ENCODE measurements at places on chromosomes 16 and 17.

- DNase-seq: no peak
Measured at GRCh38 chr16:58211846-58212245, 13.9 kb upstream of the CSNK2A2 start.

DNA sequence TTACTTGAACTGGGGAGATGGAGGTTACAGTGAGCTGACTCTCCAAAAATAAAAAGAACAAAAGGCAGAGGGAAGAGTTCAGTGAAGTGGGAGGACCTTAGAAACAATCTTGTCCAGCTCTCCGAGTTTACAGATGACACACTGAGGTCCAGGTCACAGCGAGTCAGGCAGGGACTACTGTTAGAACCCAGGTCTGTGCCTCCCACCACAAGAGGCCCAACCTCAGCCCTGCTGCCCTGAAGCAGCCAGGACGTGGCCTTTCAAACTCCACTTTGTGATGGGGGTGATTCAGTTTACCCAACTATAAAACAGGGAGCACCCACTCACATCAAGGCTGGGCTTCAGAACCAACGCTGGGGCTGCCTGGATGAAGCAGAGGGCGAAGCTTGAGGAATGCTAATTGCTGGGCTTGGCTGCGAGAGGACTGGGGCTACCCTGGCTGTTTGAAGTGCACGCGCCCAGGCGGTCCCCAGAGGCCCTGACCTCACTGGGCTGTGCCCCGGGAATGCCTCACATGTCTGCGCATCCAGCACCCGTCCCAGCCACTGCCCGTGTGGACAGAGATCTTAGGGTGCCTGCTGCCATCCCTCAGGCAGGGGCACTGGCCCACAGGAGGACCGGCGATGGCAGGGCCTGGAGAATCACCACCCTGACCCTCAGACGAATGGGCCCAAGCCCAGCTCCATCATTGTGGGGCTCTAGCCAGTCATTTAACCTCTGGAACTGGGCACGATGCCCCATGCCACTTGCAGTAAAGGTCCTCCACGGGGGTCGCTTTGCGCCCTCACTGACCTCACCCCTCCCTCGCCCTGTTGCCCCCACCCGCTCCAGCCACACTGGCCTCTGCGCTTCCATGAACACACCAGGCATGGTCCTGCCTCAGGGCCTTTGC is 11.4 kb downstream of the SLC5A10 start:
- DNase-seq: no peak

GRCh38 chr17:8701221-8701620 is 43.4 kb downstream of the CCDC42 start:
- no peak for DNase-seq

DNA sequence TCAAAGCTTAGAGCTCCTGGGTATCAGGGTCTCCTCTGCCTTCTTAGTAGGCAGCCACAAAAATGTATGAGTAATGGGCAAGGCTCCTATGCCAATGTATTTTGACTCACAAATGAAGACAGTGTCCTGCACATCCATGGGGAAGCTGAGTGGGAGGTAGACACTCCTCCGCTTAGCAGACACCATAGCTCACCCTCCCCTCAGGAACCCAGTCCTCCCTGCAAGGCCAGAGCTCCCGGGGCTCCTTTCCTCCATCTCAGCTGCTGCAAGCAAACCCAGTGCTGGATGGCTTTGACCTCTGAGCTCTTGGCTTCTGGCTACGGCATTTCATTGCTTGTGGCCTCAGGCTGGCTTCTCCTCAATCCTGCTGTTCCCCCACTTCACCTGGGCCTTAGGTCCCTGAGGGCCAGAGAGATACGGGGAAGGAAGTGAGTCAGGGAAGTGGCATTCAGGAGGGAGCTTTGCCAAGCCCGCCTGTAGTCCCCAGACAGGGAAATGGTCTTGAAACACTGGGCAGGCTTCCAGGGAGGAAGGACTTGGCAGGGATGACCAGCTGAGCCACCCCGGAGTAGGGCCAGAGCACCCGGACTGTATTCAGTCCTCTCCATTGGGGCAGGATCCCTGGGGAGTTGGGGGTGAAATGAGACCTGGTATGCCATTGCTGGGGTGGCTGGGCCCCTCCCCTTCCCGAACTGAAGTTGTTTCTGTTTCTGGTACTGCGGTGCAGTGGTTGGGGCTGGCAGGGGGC is 4.5 kb downstream of the ABCC3 start:
- peak; percentile 97 for DNase-seq

GRCh38 chr17:17134051-17134956 is 71.8 kb downstream of the PLD6 start:
- no peak for DNase-seq

GRCh38 chr17:49557312-49558024 is 18.2 kb upstream of the NXPH3 start:
- peak; percentile 30 for DNase-seq
